Stimulated activated CD4-positive, alpha-beta T cell treated with anti-CD3 and anti-CD28 coated beads, Interleukin-1b, Interleukin-23, amount 100 ng/mL, for 24 hours (primary cell): ENCODE measurements at places on chromosomes 2 and 18.

GRCh38 chr18:63676526-63677323 is 15.0 kb upstream of the SERPINB3 start:
- no peak for DNase-seq

DNA sequence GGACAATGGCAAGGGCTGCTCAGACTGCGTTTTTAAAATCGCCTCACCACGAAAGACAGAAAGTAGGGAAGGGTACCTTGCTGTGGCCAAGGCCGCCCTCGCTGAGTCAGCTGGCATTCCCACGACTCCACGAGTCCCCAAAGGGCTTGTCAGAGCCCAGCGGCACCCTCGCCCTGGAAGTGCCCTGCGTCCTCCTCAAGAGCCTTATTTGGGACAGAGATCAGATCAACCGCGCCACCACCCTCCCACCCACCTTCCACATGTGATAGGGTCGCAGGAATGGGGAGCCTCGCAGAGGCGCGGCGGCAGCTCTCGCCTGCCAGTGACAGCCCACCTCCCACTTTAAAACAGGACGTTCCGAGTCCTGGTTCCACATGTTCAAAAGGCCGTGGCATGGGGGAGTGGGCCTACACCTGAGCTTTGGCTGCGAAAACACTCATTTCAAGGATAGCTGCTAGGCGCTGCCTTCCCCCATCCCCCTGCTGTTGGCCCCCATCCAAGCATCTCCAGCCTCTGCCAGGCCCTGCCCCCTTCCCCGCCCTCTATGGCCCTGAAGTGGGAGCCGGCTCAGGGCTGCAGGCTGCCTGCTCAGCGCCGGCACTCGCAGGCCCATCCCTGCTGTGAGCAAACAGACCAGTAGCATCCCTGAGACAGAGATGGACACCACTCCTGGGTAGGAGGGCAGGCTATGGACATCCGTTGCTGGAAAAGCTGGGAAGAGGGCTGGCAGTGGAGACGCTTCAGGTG is 38.1 kb upstream of the ARHGEF4 start:
- DNase-seq = no peak

DNA sequence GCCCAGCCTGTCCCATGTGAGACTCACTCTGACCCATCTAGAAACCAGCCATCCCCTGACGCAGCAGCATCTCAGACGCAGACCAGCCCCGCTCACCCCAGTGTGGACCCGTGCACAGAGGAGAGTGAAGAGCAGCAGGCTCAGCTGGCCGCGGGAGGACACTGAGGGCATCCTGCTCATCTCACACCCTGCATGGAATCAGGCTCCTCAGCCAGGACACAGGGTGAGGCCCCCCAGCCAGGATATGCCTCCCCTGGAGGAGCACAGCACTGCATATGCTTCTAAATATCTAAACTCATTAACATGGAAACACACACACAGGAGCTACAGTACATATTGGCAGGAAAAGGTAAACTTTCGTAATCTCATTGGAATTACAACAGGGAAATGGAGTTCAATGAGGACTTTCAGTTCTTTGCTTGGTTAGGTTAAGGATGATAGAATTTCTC is 34.4 kb downstream of the NEMP2 start:
- no peak for DNase-seq

DNA sequence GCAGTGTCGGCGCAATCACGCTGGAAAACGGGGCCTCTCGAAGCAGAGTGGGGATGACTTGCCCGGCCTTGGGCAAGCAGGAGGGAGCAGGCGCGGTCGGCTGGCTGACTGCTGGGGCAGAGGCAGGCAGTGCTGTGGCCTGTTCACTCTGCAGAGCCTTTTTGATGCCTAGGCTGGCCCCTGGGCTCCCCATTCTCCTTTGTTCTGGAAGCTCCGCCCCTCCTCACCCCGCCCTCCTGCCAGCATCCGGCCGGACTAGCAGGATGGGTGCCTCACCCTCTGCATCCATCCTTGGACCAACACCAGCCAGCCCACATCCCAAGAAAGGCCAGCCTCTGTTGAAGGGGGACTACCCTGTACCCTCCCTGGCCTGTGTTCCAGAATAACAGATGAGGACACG is at the start of gene ASPRV1:
ASPRV1 (minus strand) TSS at position 136 of the 400 bp plus-strand sequence. CDS start 195 bp downstream, outside the sequence.
- no peak for DNase-seq

DNA sequence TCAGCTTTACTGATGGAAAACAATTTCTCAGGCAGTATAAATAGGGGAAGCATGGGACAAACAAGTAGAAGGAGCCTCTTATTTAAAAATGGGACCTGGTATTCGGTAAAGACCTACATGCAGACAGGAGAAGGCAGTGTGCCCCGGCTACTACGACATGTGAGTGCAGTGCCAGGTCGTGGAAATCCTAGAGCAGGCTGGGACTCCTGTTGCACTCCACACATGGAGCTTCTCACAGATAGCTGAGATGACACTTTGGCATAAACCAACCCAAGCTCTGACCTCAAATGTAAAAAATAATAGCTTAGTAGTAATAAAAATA is 885 bp upstream of the DSEL start:
- no peak for DNase-seq

DNA sequence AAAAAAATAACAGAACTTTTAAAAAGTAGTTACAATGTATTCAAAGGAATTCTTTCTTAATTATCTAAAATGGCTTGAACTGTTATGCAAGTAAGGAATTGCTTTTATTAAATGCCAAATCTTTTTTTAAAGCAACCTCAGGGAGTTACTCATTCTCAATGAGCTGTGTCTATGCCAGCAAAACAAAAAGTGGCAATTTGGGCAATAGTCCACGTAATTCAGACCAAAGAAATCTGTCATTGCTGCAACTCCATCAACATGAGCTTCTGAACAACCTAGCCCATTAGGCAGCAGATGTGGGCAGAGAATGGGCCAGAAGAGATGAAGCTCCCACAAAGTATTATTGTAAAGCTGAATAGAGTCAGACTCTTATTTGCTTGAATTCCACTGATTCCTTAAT is 118.4 kb downstream of the ALK start:
- DNase-seq = no peak

DNA sequence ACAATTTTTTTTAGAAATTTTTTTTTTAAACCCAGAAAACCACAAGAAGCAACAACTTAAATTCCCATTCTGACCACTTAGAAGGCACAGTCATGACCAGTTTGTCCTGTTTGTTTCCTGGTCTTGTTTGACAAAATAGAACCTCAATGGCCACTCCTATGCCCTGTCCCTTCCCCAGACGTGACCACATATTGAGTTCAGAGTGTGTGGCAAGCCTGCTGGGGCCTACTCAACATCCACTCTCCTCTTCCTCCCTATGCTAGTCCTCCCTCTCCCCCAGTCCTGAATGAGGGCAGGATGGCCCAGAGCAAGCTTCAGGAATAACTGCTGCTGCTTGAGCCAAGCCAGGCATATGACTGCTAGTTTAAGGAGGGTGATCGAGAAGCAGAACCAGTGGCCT is 89.6 kb downstream of the PRELID3A start:
- no peak for DNase-seq

DNA sequence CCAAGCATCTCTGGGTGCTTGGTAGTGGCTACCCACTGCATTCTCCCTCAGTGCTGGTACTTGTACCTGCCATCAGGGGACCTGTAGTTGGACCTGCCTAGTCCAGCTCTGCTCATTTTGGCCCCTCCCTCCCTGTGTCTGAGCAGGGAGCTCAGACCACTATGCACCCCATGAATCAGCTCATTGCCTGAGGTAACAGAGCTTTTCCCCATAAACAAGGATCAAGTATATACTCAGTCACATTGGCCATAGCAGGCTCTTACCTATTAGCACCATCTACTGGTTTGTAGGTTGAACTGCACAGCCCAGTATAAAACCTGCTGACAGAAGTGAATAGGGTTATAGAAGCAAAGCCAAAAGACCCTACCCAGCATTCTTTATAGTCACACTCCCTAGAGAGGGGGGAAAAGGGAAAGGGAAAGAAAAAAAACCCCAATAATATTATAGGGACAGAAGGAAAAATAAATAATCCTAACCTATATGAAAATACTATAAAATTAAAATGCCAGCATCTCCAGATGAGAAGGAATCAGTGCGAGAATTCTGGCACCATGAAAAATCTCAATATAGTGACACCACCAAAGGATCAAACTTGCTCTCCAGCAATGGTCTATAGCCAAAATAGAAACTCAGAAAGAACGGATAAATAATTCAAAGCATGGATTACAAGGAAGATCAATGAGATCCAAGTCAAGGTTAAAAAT is 6.9 kb upstream of the FLACC1 start:
- DNase-seq = no peak

- no peak for DNase-seq
These were observed 46.1 kb downstream of the BCL11A start for GRCh38 chr2:60507211-60507965.

DNA sequence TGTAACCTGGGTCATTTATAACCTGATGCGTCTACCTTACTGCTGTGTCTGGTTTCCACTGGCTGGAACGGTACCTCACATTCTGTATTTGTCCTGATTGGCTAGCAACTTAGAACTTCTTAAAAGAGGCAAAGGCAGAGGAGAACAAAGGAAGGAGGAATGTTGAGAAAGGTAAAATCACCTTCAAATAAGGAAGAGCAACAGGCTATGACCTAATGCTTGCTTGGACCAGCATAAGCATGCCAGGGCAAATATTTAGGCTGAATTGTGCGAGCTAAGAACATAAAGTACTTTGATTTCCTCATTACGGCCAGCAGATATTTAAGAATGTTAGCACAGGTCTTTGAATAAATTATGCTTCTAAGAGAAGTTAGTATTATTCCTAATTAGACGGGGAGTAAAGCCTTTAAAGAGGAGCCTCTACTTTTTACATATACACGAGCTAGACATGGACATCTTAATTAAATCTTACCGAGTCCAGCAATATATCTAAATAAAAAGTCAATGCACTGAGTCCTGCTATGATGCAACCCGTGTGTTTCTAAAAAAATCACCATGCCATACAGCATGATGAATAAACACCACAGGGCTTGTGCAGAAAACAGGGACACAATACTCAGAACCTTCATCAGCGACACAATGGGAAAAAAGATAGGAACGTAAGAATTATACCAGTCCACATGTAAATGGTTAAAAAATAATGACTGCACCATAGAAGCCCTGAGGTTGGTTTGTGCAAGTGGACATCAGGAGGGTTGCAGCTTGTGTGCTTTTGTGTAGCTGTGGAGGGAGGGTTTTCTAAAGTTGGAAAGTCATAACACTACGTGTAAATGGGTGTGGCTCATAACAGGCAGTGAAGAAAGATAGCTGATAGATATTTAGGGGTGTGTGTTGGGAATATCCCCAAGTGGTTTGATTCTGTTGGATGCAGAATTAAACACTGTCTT is 14.2 kb downstream of the SEPTIN2 start:
- DNase-seq = no peak

DNA sequence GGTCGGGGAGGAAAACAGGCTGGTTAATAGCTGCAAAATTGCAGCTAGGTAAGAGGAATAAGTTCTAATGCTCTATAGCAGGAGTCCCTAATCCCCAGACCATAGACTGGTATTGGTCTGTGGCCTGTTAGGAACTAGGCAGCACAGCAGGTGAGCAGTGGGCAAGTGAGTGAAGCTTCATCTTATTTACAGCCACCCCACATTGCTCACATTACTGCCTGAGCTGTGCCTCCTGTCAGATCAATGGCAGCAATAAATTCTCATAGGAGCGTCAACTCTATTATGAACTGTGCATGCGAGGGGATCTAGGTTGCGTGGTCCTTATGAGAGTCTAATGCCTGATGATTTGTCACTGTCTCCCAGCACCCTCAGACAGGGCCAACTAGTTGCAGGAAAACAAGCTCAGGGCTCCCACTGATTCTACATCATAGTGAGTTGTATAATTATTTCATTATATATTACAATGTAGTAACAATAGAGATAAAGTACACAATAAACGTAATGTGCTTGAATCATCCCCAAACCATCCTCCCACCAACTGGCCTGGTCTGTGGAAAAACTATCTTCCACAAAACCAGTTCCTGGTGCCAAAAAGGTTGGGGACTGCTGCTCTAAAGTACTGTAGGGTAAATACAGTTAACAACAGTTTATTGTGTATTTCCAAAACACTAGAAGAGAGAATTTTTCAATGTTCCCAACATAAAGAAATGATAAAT is 91.7 kb upstream of the TFCP2L1 start:
- DNase-seq = no peak

DNA sequence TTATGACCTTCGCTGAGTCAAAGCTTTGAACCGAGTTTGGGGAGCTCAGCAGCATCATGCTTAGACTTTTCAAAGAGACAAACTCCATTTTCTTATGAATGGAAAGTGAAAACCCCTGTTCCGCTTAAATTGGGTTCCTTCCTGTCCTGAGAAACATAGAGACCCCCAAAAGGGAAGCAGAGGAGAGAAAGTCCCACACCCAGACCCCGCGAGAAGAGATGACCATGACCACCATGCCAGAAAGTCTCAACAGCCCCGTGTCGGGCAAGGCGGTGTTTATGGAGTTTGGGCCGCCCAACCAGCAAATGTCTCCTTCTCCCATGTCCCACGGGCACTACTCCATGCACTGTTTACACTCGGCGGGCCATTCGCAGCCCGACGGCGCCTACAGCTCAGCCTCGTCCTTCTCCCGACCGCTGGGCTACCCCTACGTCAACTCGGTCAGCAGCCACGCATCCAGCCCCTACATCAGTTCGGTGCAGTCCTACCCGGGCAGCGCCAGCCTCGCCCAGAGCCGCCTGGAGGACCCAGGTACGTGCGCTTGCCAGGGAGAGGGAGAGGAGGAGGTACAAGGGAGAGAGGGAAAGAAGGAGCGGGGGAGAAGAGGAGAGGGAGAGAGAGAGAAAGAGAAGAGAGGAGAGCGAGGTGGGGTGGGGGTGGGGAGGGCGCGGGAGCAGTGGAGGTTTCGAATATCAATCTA is at the start of gene DLX1:
DLX1 (plus strand) TSS at position 48 of the 700 bp plus-strand sequence; CDS start at position 219, 171 bp downstream.
- DNase-seq = no peak

GRCh38 chr2:127581516-127582490 is 46.3 kb downstream of the MYO7B start:
- no peak for DNase-seq

DNA sequence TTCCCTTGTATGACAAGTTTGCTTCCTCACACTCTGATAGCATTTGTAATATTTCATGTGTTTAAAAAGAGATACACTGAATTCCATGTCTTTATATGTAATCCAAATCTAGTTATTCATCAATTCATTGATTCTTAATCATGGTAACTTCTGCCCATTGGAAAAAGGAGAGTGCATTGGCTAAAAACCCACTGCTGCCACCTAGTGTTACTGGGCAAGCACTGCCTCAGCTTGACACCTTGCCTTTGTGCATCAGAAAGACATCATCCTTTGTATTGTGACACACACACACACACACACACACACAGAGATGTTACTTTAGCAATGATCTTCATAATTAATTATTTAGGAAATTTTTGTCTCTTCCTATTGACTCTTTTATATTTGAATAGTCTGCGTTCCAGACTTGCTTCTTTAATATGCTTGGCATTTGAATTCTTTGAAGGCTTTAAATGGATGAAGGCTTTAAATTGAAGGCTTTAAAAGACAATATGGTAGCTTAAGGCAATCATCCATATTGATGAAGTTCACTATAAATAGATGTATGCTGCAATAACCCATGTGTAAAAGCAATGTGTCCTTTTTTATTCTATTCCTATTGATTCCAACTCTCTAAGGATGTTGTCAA is 414.2 kb upstream of the CHST9 start:
- peak; percentile 1 for DNase-seq

- peak; percentile 46 for DNase-seq
These were observed 64.9 kb upstream of the OTOS start for GRCh38 chr2:240205348-240205747.
